ENCODE measurements at places on chromosomes 3 and 15. TPM values are rescaled to one million over a fixed set of nuclear protein-coding genes. Genes with fewer than 3 reads are reported as not detected.

DNAJB11 gene
- 76.6 TPM for total RNA-seq

ERC2 gene
- total RNA-seq, result 3.0 TPM

CHRNA7 gene
- 2.0 TPM for total RNA-seq

VWA5B2 gene
- not detected for total RNA-seq

PLIN1 gene
- 0.15 TPM for total RNA-seq

BFSP2 gene
- total RNA-seq, result not detected

GOLGA6L9 gene
- total RNA-seq, result 0.97 TPM

GDPGP1 gene
- 8.8 TPM for total RNA-seq

LMOD3 gene
- total RNA-seq, result under 0.01 TPM

RASGRF1 gene
- total RNA-seq, result not detected

MYZAP gene
- 22.6 TPM for total RNA-seq

KLF13 gene
- total RNA-seq, result 25.1 TPM

SLC12A1 gene
- total RNA-seq, result not detected

TRANK1 gene
- 2.9 TPM for total RNA-seq

ZIC1 gene
- 0.61 TPM for total RNA-seq

SI gene
- not detected for total RNA-seq

CPNE4 gene
- not detected for total RNA-seq

SAMMSON gene
- total RNA-seq, result not detected

ARPP21 gene
- total RNA-seq, result not detected

PRR23C gene
- total RNA-seq, result not detected

All from epithelial cell of umbilical artery (primary cell).